ENCODE measurements at places on chromosomes 3 and 15.
A peak's percentile ranks its signal among the peaks of the same experiment; 100 is the strongest.

DNA sequence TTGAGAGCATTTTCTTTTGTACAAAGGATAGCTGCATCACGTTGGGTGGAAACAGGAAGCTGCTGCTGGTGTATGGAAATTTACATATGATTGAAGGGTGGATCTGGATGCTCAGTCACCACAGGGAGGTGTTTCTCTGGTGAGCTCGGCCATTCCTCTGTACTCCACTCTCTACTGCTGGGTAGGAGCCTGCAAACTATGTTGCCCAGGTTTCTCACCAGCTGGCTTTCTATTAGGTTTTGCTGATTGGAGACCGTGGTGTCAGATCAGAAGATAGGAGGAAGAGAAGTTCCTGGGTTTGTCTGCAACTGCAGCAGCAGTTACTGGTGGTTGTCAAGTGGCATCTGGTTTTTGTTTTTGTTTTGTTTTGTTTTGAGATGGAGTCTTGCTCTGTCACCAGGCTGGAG, 61.7 kb downstream of the TAMM41 start:
- DNase-seq = no peak

DNA sequence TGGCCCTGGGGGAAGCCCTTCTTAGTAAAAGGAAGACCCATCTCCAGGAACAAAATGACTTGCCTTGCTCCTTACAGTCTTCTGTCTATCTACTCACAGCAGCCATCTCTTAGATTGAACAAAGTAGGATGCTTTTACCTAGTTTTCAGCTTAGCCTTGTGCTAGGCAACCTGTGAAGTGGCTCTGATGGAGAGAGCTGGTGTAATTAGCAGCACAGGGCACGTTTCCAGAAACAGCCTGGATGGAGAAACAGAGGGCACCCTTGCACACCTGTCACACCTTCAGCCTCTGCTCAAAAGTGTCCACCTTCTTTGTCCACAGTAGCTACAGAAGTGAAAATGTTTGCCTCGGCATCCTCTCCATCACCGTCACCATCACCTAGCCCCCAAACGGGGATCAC, 292.9 kb downstream of the RORA start:
- no peak for DNase-seq

GRCh38 chr15:31081056-31081455, 20.5 kb downstream of the TRPM1 start:
- DNase-seq = no peak

DNA sequence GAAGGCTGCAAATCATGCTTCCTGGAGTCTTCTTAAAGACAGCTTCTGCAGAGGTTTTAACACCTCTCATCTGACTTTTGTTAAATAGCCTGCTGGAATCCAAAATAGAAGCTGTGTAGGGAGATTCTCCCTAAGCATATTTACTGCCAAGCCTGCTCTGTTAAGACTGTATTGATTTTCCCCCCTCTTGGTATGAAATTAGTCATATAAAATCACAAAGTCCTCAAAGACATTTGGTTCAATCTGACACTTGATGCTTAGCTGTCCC, 94.6 kb downstream of the ITPR1 start:
- no peak for DNase-seq

DNA sequence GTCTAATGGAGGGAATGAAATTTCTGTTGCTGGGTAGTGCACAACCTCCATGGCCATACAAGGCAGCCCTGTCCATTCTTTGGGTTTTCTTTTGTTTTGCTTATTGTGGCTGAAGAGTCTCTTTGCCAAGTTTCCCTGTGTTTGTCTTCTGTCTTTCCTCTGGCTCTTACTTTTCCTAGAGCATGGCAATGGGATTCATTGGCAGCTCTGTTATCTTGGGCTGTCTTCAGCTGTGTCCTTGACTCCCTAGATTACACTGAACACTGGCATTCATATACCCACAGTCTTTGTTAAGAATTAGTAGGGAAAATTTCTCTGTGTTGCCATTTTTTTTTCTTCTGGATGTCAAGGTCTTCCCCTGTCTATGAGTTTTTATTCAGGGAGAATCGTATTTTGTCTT, 16.1 kb upstream of the DCBLD2 start:
- DNase-seq = no peak

GRCh38 chr3:46615050-46615775, 2.9 kb downstream of the FAM240A start:
- no peak for DNase-seq

DNA sequence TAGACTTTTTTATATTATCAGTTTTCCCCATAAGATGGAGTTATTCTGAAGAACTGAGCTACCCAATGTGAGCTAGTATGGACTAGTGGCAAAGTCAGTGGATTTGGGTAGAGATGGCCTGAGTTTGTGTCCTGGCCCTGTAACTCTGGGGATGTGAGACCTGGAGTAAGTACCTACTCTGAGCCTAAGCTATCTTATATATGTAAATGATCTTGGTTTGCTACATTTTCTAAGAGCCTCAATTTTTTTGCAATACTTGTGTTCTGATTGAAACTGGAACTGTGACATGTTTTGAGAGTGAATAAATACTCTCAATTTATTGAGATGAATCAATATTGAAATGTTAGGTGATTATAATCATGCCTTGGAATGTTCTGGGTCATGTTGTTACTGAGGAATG, 73.6 kb downstream of the ZNF621 start:
- no peak for DNase-seq

- DNase-seq = no peak
Observed at GRCh38 chr3:100106531-100107141, 7.7 kb downstream of the FILIP1L start.

GRCh38 chr3:119323723-119324085, 29.5 kb downstream of the ARHGAP31 start:
- no peak for DNase-seq

DNA sequence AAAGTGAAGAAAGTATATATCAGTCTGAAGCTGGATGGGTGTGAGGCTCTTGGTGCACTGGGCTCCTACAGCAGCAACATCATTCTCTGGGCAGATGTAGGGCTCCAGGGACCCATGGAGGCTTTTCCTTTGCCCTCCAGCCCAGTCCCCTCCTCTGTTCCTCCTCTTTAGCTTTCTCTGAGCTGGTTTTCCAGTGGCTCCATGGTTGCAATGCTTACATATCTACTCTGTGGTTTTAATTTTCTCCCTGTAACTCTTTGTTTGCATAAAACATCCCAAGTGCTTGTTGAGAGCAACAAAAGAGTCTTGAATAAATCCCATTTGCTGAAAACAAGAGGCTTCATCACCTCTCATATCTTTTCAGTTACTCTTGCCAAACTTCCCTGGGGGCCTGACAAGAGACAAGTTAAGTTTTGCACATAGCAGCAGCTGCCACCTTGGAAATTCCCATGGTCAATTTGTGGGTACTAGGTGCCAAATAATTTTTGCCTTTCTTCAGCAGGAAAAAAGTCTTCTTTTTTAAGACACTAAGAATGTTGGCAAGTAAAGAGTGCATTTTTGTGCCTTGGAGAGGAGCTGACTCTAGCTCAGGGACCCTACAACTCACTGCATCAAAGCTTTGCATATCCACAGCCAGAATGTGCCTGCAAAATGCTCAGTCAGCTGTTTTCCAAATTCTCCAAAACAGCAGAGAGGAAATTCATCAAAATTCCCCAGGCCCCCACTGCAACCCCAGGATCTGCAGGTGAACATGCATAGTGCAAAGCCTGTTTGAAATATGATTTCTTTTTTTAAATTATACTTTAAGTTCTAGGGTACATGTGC, 41.9 kb downstream of the COLQ start:
- no peak for DNase-seq

DNA sequence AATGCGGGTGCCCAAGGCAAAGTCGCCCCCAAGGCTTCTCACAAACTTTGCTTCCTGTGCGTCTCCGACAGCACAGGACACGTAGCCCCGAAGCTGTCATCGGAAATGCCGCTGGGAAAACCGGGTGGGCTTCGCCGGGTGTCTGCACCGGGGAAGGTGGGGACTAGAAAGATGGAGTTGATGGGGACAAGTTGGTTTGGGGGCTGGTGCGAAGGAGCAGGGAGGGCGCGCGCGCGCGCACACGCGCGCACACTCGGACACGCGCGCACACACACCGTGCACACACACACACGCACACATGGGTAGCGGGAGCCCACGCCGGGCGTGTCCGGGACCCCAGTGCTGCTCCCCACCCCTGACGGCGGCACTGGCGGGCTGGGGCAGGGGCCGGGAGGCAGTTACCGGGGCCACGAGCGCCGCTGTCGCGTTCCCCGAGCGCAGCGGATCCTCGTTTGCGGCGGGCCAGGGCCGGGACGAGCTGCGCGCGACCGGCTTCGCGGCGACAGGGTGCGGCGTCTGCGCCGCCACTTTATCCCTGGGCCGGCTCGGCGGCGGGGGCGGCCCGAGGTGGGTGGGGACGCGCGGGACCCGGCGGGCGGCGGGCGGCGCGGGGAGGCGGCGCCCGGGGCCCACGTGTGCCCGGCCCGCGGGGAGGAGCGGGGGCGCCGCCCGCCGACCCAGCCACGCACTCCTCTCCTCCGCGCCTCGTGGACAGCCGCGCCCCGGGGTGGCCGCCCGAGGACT, 539 bp upstream of the MGLL start:
- no peak for DNase-seq

GRCh38 chr15:36970522-36970921, 129.8 kb downstream of the MEIS2 start:
- DNase-seq = no peak

GRCh38 chr3:151379083-151379734, 5.3 kb downstream of the P2RY12 start:
- DNase-seq = no peak

DNA sequence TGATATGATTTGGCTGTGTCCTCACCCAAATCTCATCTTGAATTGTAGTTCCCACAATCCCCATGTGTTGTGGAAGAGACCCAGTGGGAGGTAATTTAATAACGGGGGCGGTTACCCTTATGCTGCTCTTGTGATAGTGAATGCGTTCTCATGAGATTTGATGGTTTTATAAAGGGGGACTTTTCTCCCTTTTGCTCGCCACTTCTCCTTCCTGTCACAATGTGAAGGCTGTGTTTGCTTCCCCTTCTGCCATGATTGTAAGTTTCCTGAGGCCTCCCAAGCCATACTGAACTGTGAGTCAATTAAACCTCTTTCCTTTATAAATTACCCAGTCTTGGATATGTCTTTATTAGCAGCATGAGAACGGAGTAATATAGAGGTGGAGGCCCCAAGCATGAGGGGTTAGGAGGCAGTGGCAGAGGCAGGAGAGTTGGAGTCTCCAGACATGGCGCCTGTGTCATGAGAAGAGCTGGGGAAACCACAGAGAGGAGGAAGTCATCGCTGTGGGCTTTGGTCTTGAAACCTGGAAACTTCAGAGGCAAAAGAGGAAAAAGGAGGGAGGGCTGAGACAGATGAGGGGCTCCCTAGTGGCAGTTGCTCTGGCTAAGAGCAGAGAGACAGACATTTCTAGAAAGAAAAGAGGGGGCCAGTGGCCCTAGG, 107.8 kb upstream of the VEPH1 start:
- DNase-seq = no peak

GRCh38 chr3:120429921-120430361, 20.9 kb downstream of the FSTL1 start:
- DNase-seq = peak; percentile 63

DNA sequence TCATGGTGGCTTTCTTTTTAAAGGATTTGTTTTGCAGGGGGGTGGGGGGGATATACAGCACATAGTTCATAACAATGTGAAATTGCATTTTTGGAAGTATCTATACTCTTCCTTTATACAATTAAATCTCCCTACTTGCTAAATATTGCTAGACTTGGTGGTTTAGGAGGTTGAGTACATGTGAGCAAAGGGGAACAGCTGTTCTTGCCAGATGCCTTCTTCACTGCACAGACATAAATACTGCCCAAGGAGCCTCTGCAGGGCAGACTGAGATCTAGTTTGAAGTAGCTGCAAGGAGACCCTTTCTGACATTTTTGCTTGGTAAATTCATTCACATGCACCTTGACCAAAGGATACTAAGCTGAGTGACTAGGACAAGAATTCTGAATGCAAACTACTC, 228.6 kb upstream of the IL12A start:
- DNase-seq = no peak

GRCh38 chr15:71411538-71412482, 296.5 kb downstream of the THSD4 start:
- no peak for DNase-seq

DNA sequence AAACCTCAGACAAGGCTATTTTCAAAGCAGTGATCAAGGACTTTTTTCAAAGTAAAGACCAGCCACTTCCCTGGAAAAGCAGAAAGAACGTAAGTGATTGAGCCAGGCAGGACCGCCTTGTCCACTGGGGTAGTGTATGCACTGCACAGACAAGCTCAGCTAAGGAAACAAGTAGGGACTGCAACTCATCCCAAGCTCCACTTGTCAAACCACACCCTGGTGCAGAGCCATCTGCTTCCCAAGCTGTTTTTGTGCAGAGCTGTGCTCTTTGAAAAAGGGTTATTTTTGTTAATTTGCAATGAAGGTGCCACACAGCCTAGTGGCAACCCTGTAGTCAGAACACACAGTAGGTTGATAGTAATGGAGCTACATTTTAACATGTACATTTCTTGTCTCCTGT, 193.3 kb downstream of the ADAMTS9 start:
- DNase-seq = no peak

- DNase-seq = no peak
Observed at GRCh38 chr3:59388555-59389270, 338.9 kb upstream of the CFAP20DC start.

DNA sequence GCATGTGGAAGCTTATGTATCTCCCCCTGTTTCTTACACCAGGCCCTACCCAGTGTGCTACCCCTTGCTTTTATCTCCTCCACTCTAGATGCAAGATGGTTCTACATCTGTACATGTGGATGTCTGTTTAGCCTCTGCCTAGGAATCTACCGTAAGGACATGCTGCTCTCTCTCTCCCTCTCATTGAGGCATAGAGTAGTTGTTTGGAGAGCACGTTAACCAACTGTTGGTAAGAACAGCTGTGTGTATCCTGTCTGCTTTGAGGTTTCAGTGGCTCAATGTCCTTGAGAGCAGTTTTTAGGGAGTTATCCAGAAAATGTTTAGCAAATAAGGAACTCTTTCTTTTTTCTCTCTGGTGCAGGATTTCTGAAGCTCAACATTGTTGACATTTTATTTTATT, 152.8 kb downstream of the DNAJB8 start:
- no peak for DNase-seq

DNA sequence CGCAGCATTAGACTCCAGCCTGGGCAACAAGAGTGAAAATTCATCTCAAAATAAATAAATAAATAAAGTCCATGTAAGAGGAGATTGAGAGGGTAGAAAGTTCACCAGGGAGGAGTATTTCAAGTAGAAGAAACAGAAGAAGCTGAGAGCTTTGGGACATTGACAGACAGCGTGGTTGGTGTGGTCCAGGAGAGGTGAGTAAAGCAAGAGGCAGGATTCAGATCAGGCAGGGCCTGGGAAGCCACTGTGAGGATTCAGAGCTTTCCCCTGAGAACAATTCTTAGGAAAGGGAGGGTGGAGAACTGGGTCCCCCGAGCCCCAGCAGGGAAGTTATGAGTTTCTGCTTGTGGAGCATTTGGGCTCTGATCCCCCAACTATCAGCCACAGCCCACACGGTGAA, 54.2 kb upstream of the AMOTL2 start:
- DNase-seq = no peak

GRCh38 chr3:184186902-184187207, 856 bp downstream of the ABCF3 start:
- no peak for DNase-seq

- DNase-seq = no peak
Observed at GRCh38 chr3:178969004-178969700, 102.5 kb downstream of the ZMAT3 start.
